ENCODE measurements at places on chromosomes 5 and 9.

DNA sequence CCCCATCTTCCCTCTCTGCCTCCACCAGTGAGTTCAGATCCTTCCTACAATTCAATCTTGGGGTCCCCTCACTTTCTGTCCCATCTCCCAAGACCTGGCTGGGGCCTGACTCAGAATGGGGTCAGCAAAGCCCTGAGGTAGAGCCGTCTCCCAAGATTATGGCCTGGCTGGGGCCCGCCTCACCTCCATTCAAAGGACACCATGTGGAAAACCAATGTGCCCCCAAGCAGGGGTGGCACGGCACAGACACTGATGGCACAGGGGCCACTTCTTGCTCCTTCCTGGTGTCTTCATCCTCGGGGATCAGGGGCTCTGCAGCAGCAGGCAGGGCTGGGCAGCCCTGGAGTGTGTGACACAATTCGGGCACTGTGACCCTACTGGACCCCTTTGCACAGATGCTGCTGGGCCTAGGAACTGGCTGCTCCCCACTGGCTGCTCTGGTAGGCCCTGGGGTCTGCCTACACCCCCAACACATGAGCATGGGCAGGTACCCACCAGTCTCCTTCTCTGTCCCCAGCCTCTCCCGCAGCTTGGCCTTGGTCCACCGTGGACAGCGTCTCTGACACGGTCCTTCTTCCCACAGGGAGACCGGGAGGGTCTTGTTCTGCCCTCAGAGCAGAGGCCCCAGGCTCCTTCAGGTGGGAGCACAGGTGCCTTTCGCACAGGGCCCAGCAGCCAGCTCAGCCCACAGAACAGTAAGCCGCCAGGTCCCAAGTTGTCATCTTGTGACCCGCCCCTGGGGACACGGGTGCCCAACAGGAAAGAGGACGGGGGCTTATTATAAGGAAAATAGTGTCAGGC, 89.5 kb downstream of the ADAMTS2 start:
- DNase-seq = no peak

DNA sequence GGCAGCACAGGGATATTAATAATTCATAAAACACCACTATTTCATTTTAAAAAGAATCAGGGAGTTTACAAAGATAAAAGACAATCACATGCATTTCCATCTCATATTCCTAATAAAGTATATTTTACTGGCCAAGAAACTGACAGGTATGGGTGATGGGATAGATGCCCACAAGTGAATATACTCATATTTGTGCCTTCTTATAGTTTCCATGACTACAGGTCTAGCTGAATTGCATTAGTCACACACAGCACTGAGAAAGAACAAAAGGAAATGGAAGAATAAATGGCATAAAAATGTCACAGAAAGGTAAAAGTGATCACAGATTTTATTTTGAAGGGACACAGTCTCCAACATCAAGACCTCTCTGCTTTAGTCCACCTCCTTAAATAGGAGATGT, 193.5 kb downstream of the PLK2 start:
- DNase-seq = no peak

DNA sequence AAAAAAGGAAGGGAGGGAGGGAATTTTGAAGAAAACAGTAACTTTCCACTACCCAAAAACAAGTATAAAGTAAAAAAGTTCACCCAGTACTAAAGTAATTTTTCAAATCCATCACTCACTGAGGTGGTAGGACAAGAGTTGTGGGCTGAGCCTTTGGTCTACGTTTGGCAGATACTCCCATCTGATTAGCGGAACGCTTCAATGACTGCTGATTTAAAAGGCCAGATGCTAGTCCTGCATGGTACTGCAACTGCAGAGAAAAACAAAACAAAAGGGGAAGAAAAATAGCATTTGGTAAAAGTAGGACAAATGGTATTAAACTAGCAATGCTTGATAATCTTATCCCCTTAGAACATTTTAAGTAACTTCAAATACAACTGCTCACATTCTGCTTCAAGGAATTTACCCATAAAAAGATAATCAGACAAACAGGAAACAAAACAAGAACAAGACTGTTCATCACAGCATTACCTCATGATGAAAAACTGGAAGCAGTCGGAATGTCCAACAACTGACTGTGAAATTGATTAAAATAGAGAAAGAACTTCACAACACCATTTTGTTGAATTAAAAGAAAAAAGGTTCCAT, 65.4 kb downstream of the MED27 start:
- no peak for DNase-seq

DNA sequence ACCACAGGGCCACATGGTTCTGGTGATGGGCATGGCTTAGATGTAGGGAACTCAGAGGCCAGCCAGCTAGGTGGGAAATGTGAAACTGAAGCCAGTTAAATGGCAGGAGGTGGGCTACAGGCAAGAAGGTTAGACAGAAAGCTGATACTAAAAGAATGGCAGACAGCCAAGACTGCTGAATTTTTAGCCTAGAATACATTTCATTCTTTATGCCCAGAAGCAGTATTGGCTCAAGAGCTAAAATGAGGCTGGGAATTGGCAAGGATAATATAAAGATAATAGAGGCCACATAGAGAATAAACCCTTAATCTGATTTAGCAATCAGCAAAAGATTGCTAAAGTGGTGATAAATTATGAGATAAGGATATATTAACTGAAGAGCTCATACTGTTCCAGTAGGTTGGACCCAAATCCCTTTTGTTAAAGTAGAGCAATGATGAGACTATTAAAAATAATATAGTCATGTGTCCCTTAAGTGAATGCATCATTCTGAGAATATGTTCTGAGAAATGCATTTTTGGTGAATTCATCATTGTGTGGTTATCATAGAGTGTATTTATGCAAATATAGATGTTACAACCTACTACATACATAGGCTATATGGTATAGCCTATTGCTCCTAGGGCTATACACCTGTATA, 234.3 kb downstream of the CHSY3 start:
- DNase-seq = no peak

- DNase-seq = no peak
These were observed 52.1 kb upstream of the DAB2 start for GRCh38 chr5:39476843-39477220.

- DNase-seq = peak; percentile 47
These were observed 187.0 kb downstream of the CARTPT start for GRCh38 chr5:71905834-71906711.

- no peak for DNase-seq
These were observed 80.0 kb downstream of the TMEM161B start for GRCh38 chr5:88188458-88189132.

DNA sequence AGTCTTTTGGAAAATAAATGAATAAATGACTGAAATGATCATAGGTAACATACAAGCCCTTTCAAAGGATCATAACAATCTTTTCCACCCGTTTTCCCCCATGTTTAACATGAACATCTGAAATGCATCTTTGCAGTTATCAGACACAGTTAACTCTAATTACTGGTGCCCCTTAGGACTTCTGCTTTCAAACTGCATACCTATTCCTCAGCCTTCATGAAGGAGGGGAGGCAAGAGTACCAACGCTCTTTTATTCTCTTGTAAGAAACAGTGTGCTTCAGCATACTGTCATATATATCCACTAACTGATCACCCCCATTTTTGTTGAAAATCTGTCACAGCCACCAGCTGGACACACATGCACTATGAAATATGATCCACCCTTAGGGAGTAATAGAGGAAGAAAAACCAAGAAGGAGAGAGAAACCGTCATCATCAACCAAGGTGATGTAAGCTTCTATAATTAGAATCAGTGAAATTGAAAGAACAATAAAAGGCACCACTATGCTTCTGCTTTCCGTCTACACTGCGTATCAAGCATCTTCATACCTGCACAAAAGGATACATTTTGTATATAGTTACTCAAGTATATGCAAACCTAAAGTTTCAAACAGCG, 98.7 kb downstream of the RAPGEF6 start:
- DNase-seq = peak; percentile 16

DNA sequence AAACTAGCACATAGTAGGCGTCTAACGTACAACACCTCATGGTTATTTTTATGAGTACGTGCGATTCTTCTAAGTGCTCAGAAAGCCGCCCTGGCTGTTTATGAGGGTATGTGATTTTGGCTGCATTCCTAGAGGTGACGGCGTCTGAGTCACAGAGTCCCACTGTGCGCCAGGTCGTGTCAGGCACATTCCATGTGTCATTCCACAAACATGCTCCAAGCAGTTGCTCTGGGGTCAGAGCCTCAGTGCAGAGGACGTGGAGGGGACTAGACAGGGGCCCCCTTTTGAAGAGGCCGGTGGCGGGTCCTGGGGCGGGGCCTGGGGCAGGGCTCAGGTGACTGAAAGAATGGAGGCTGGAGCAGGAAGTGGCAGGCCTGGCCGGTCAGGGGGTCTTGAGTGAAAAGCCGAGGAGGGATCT, 51.9 kb downstream of the NEK6 start:
- DNase-seq = no peak

GRCh38 chr9:113654605-113655428, 191.3 kb downstream of the RGS3 start:
- DNase-seq = no peak

DNA sequence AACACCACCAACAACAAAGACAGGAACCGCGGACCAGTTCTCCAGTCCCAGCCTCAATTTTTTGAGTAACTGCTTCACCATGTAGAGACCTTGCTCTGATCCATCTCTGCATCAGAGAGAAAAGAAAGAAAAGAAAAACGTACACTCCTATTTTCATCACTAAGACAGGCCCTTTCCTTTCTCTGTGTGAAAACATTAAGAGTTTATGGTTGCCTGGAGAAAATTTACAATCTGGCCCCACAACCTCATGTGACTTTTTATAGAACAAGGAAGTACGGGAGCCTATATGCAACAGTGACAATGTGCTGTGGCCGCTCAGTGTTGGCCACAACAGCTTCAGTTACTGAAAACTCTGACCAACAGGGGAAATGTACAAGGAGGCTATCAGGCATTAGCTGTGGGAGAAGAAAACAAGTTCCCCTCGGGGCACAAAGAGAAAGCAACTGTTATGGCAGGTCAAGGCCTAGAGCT, 272.9 kb upstream of the PTGER4 start:
- no peak for DNase-seq

GRCh38 chr5:55004729-55005128, 19.3 kb upstream of the GZMK start:
- no peak for DNase-seq

GRCh38 chr9:14098486-14099180, 215.3 kb downstream of the NFIB start:
- DNase-seq = no peak

DNA sequence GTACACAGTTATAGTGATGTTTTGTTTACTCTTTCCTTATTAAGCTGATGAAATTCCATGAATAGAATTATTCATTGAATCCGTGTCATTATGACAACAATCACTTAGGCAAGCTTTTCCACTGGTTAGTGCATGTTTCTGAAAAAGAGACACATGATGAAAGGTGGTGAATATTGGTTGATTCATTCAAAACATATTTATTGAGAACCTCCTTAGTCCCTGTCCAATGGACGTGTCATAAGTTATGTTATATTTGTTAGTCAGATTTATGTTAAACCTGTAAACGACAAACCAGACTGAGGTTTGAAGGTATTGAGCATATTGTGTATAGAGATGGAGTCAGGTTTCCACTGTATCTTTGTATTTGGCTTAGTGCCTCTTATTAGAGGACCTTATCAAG, 1888.9 kb upstream of the CDH6 start:
- no peak for DNase-seq

DNA sequence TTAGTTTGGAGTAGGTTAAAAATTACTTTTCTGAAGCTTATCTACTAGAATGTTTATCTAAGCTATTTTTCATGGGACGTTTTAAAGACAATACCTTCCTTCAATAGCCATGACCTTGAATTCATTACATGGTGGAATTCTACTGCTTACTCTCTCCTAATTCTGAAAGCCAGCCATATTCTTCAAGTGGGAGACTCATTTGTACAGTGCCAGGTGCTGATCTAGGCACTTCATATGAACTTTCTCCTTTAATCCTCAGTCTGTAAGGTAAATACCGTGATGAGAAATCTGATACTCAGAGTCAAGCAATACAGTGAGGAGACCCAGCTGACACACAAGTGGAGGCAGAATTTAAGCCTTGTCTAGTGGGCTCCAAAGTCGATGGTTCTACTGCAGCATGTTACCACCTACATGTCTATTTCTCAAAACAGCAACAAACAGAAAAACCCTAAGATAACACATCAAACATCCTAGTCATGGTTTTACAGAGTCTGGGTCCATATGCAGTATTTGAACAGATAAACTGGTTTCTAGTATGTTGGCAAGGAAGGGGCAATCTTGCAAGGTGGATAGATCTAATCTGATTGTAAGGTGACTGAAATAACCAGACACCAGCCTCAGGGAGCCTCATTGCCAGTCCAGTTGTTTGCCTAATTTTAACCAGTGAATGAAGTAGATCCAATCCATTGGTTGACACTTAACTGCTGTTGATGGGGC, 243.7 kb downstream of the PIK3R1 start:
- DNase-seq = peak; percentile 1

DNA sequence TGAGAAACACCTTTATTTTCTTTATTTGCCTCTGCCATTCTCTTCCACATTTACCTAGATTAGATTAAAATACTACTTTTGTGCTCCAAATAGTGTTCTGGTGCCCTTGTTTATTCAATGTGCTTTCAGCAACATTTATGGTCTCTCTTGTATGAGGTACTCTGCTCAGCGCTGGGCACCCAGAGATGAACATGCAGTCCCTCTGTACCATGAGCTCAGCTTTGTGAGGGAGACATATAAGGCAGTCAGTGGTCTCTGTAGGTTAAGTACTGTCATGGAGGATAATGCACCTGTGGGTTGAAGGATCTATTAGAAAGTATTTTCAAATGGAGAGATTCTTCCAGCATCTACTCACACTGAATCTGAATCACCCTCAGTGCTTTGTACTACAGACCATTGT, 176.5 kb downstream of the TAF11L14 start:
- DNase-seq = no peak

DNA sequence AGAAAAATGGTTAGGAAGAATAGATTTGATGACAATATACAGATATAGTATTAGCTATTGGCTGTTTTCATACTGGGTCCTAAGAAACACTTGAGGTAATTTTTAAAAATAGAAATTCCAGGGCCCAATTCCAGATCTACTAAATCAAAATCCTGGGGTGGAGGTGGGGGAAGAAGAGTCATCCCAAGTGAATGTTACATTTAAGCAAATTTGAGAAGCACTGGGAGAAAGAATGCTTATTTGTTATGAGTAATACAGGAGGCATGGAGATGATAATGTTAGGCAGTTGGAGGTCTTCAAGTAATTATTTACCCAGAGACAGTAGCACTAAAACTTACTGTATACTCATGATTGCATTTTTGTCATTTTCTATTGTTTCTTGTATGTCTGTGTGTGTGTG, 93.0 kb upstream of the DAB2 start:
- DNase-seq = no peak

GRCh38 chr5:181241393-181241975, 2.2 kb downstream of the RACK1 start:
- DNase-seq = no peak

- DNase-seq = no peak
These were observed 7.7 kb upstream of the P4HA2 start for GRCh38 chr5:132235340-132235739.

GRCh38 chr9:133959171-133959570, 33.0 kb downstream of the VAV2 start:
- no peak for DNase-seq

Measured in NCI-H774 (cell line).